ENCODE measurements at places on chromosomes 2 and 18.

- no peak for DNase-seq
These were observed 1.1 kb downstream of the TFCP2L1 start for GRCh38 chr2:121283670-121284462.

DNA sequence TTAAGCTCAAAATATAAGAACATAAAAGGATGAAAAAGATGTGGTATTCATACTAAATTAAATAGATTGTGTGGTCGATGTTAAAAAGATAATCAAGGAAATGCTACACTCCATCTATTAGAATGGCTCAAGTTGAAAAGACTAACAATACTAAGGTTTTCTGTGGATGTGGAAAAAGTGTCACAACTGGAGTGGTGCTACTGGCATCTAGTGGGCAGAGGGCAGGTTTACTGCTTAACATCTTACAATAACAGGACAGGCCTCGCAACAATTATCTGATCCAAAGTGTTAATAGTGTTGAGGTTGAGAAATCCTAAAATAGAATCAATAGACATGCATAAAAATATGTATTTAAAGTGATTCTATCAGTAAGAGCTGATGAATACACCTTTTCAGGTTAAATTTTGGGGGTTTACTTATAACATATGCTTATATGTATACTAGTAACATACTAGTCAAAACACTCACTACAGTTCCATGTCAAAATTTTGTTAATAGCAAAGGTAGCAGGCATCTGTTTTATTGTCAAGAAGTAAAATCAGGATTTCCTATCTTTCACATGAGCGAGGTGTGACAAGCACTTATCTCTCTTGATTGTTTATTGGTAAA lies 91.5 kb upstream of the TMEFF2 start:
- DNase-seq = peak; percentile 64

DNA sequence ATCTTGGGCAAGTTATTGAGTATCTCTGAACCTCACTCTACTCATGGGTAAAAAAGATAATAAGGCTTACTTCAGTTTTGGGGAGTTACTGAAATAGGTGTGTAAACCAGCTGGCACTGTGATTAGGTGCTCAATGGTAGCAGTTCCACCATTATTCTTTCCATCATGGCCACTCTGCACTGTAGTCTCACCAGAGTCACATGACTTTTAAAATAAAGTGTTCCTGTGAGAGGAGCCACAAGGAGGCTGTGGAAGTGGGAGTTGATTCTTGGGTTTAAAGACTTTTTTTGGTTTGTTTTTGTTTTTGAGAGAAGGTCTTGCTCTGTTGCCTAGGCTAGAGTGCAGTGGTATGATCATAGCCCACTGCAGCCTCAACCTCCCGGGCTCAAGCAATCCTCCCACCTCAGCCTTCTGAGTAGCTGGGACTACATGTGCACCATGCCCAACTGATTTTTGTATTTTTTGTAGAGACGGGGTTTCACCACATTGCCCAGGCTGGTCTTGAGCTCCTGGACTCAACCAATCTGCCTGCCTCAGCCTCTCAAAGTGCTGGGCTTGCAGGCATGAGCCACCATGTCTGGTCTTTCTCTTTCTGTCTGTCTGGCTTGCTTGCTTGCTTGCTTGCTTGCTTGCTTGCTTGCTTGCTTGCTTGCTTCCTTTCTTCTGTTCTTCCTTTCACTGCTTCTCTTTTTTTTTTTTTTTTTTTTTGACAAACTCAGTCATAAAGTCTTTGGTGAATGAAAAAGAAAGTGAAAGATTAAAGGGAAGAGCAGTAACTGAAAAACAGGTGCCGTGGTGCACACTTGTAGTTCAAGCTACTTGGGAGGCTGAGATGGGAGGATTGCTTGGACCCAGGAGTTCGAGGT lies 21.2 kb upstream of the ACVR1 start:
- no peak for DNase-seq

DNA sequence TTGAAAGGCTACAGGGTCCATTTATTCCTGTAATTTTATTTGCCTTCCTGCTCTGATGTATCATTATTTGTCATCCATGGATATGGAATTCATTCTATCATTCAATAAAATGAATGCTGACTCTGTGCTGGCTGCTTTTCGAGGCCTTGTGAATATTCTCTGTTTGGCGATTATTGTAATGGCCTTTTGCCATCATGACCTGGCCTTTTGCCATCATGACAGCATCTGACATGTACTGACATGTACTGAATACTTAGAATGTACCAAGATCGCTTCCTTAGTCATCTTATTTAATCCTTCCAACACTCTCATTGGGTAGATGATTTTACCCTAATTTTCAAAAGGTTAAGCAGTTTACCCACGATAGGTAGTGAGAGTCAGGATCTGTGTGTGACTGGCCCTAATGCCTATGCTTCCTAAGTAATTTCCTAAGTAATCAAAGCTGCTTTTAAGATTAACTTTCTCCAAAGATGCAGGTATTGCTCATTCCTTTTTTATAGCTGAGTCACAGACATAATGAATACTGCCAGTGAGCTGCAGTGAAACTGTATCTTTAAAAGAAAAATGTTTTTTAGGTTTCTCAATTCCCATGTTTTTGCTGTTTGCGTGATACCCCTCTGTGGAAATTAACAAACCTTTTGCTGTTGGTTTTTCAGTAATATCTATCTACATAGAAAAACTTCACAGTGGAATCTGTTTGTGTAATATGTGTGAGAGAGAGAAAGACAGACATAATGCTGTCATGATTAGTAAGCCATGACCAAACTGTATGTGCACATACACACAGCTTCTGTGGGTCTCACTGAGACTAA lies 127.8 kb downstream of the CERS6 start:
- peak; percentile 81 for DNase-seq

- DNase-seq = no peak
These were observed 136.1 kb downstream of the PTGR3 start for GRCh38 chr18:75072672-75073371.

DNA sequence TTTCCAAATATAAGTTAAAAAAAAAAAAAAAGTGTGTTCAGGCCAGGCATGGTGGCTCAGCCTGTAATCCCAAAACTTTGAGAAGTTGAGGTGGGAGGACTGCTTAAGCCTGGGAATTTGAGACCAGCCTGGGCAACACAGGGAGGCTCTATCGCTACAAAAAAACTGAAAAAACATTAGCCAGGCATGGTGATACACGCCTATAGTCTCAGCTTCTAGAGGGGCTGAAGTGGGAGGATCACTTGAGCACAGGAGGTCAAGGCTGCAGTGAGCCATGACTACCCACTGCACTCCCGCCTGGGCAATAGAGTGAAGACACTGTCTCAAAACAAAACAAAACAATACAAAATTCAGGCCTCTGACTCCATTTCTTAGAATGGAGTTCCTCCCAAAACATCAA lies 9.2 kb downstream of the USP37 start:
- no peak for DNase-seq

GRCh38 chr2:113996671-113997594 lies 107.0 kb downstream of the ACTR3 start:
- DNase-seq = no peak

DNA sequence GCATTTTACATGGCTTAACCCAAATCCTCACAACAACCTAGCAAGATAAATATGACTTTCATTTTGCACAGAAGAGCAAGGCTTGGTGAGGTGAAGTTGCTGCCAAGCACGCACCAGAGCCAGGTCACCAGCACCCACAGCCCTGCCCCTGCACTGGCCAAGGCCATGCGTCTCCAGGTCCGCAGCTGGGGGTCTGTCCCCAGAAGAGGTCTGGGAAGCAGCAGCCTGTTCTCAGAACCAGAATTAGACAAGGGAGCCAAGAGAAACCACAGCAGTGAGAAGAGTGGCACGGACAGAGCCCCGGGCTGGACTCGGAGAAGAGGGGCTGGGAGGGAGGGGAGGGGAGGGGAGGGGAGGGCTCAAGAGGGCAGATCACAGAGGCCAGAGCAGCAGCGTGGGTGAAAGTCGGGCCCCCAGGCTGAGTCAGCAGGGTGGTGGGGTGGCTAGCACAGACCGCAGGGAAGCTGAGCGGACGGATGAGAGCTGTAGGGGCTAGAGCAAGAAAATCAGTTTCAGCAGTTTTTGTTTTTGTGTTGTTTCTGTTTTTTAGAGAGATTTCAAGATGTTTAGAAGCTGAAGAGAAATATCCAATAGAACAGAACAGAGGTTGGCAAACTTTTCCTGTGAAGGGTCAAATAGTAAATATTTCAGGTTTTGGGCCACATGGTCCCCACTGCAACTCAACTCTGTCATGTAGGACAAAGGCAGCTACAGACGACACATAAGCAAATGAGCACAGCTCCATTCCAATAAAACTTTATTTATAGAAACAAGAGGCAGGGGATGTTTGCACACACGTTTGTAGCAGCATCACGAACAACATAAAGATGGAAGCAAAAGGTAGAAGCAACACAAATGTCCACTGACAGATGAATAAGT lies 7.4 kb upstream of the MTERF4 start:
- no peak for DNase-seq

DNA sequence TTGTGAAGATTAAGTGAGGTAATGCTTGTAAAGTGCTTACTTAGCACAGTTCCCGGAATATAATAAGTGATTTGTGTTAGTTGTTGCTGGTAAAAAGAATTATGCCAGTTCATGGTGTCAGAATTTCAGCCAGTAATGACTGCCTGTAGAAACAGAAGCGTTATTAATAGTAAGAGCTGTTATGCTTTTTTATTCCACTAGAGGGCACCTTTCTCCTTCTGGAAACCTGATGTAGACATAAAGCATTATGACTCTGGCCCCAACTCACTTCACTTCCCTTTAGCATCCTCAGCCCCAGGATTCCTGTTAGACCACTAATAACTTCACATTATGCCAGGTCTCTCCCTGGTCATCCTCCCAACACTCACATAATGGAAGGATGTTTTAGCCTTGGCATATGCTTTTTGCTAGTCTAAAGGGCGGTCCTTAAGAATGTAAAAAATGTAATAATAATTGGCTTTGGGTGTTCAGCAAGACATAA lies 34.9 kb downstream of the C18orf54 start:
- peak; percentile 57 for DNase-seq

- DNase-seq = no peak
These were observed 4.8 kb downstream of the UXS1 start for GRCh38 chr2:106189325-106189724.

GRCh38 chr2:2157400-2157799 lies 173.7 kb downstream of the MYT1L start:
- no peak for DNase-seq

DNA sequence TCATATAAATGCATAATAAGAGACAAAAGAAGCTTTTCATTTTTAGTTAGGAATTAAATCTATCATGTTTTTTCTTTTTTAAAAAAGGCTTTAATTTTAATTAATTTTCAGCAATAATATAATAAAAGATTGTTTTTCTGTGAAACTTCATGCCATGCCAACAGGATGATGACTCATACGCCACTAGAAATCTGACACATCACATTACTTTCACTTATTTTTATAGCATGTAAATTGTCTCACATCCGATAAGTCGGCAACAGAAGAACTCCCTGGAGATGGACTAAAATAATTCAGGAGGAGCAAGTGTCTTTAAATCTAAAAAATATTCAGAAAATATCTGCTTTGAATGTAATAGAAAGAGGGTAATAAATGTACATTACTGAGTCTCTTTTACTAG lies 1024.2 kb upstream of the ACVR2A start:
- DNase-seq = peak; percentile 77

GRCh38 chr2:225296951-225297350 lies 102.6 kb upstream of the NYAP2 start:
- no peak for DNase-seq

GRCh38 chr2:80592106-80592505 lies 287.6 kb upstream of the LRRTM1 start:
- no peak for DNase-seq

DNA sequence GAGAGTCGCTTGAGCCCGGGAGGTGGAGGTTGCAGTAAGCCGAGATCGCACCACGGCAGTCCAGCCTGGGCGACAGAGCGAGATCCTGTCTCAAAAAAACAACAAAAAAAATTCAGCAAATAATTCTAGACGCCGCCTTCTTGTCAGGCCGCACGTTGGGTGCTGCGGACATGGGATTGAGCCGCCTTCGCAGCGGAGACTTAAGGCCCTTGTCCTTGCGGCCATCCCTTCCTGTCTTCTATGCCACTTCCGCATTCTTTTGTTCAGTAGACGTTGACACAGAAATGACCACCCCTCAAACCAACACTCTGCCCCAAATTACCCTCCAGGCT lies 15.8 kb downstream of the PTPN18 start:
- DNase-seq = no peak

DNA sequence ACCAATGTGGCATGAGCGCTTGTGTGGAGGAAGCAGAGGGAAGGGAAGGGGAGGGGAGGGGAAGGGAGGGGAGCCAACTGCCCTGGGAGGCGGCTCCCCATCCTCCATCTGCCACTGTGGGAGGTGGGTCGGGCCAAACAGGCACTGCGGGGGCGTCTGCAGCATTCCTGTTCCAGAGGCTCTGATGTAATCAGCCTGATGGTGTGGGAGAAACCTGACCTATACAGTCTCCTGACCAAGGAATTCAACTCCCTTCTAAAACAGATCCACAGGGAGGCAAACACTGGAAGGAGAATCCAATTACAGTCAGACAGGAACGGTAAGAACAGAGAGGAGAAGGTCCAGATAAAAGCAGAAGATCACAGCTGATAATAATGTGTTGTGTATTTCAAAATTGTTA lies 88.8 kb downstream of the CD8B2 start:
- no peak for DNase-seq

GRCh38 chr2:105468582-105469042 lies 69.8 kb upstream of the FHL2 start:
- no peak for DNase-seq

GRCh38 chr18:59769129-59769865 lies 72.1 kb upstream of the CCBE1 start:
- peak; percentile 65 for DNase-seq

DNA sequence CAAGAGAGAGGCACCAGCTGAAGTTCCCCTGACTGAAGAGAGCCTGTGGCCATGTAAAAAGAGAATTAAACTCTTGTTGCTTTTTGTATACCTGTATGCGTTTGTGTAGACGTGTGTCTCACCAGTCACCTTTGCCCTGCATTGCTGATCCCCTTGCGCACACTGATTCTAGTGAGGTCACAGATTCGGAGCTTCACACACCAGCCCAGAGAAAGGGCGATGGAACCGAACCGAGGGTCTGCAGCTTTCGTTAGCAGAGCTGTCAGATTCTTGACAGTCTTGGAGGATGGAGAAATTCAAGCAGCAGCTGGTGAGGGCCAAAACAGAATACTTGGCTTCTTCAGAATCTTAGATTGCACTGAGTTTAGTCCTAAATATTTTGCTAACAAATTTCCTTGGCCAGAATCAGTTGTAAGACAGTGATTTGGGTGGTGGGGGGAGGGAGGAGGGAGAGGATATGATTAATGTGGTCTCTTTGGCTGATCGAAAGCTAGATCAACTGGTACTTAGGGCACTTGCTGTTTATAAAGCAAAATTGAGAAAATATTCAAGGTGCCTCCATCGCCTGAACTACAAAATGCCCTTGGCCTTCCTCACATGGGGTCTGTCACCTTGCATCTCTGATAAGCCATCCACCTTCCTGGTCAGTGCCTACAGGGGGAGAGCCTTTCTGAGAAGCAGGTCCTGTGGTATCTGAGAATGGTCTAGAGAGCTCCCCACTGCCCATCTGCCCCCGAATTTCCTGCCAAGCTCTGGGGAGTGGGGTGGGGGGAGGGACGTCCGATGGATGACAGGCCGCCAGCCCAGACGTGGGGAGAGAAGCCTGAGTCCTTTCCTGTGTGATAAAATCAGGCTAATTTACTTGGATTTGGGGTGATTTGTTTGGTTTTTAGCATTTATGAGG lies 123.5 kb downstream of the CABLES1 start:
- DNase-seq = no peak
